Spleen (tissue), 13 donors: ENCODE measurements at places on chromosomes 11 and 22. TPM values are rescaled to one million over a fixed set of nuclear protein-coding genes. Genes with fewer than 3 reads are reported as not detected.

DNA sequence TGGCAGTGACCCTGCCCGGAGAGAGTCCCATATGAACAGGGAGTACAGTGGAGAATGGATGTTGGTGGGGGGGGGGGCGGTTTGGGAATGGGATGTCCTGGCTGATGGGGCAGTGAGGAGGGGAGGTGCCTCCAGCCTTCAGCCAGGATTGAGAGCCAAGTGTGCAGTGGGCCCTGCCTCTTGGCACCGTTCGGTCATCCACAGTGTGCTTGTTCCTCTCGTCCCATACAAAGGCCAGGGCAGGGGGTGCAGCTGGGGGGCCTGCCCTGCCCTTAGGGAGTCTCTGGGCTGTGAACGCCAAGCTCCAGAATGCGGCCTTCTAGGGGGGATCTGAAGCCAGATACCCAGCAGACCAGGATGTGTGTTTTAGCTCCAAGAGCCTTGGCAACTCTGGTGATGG lies 34.0 kb downstream of the KCNC1 start:
- H3K4me3 ChIP-seq, result no peak overlapping the region
- H3K27me3 ChIP-seq, result no peaks in the 10 kb centered on the region
- H3K27ac ChIP-seq, result no peak overlapping the region

The SLC7A4 gene
- polyA plus RNA-seq, result 0.29 TPM

GRCh38 chr11:123531325-123531724 lies 101.3 kb downstream of the GRAMD1B start:
- H3K27ac ChIP-seq, result no peak overlapping the region
- no peaks in the 10 kb centered on the region for H3K36me3 ChIP-seq
- H3K27me3 ChIP-seq, result no peaks in the 10 kb centered on the region
- H3K4me3 ChIP-seq, result no peak overlapping the region

The BAIAP2L2 gene
- polyA plus RNA-seq, result 0.90 TPM

DNA sequence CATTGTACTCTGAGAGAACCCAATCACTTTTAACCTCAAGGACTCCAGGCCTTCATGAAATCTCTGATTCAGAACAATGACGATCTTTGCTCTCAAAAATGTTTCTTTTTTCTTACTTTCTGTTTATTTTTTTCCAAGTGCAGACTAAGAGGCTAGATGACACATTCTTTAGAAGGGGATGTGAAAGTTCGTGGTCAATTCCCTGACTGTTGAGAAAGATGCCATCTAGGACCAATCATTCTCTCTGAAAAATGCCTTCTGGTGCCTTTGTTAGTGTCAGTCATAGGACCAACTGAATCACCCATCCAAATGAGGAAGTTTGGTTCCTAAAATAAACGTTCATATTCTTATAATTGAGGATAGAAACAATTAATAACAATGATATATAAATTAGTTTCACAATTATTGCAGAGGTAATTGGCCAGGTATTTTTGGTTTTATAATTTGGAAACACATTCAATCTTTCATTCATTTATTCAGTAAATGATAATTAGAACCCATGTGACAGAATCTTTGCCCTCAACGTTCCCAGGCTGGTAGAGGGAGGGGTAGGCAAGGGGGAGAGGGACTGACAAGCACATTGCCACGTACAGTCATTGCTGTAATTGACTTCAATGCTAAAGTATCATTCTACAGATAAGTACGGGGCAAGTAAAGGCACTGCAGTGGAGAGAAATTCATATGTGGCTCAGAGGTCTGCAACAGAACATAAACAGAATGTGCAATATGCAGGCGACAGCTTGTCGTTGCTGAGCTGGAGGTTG lies 333.4 kb upstream of the MPPED2 start:
- H3K36me3 ChIP-seq, result no peaks in the 10 kb centered on the region
- DNase-seq, result no peak
- no peaks in the 10 kb centered on the region for H3K4me1 ChIP-seq

GRCh38 chr11:77093987-77094840 lies 8.4 kb upstream of the OMP start:
- no peak overlapping the region for H3K27ac ChIP-seq
- no peaks in the 10 kb centered on the region for H3K27me3 ChIP-seq

GRCh38 chr11:66211100-66211499 lies 57.3 kb upstream of the RAB1B start:
- no peaks in the 10 kb centered on the region for H3K27me3 ChIP-seq
- DNase-seq, result no peak
- no peak overlapping the region for H3K27ac ChIP-seq

DNA sequence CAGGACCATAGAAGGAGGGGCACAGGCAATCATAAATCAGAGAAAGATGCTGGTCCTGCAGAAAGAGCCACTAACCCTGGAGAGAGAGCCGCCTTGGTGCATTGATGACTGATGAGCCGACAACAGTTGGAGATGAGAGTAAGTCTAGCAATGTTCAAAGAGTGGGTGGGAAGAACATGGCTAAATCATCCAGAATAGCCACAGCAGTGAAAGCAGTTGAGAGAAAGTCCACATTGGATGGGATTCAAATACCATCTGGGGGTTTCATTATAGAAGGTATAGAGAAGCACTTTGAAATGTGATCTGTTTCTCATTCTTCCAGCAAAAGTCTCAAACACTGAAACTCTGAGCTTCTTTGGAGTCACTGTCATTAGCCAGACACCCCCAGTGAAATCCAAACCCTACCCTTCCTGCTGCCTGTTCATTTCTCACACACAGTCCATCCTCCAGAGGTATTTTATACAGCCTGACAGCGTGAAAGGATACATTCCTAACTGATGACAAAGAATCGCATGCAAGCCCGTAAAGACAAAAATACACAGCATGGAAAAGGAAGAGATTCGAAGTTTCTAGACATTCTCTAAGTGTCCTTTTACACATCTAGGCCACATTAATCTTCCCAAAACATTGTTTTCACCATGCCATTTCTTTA lies 303.1 kb upstream of the MPPED2 start:
- no peaks in the 10 kb centered on the region for H3K27me3 ChIP-seq
- H3K36me3 ChIP-seq, result no peaks in the 10 kb centered on the region
- DNase-seq, result no peak
- no peak overlapping the region for H3K4me3 ChIP-seq

The SPDYC gene
- polyA plus RNA-seq, result 0.11 TPM

The VPS37C gene
- polyA plus RNA-seq, result 6.1 TPM

The KLHL22 gene
- polyA plus RNA-seq, result 14.0 TPM

DNA sequence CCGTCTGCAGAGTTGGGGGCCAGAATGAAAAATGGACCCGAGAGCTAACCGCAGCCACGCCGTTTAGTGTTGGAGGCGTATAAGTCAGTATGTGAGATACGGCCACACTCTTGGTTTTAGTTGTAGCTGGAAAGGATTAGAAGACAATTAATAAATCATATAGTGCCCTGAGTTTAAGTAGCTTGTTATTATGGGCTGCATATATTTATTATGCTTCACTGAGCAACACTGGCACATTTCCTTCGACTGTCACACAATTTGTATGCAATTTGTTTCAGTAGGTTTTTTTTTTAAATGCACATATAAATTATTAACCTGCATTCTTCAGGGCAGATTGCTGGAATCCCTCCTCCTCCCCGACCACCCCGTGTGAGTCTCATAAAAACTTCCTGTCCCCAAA lies 56.9 kb downstream of the PKNOX2 start:
- H3K4me1 ChIP-seq, result peaks cover 13% of the 10 kb centered on the region
- no peak for DNase-seq
- no peak overlapping the region for H3K4me3 ChIP-seq
- no peaks in the 10 kb centered on the region for H3K27me3 ChIP-seq
- no peaks in the 10 kb centered on the region for H3K36me3 ChIP-seq

DNA sequence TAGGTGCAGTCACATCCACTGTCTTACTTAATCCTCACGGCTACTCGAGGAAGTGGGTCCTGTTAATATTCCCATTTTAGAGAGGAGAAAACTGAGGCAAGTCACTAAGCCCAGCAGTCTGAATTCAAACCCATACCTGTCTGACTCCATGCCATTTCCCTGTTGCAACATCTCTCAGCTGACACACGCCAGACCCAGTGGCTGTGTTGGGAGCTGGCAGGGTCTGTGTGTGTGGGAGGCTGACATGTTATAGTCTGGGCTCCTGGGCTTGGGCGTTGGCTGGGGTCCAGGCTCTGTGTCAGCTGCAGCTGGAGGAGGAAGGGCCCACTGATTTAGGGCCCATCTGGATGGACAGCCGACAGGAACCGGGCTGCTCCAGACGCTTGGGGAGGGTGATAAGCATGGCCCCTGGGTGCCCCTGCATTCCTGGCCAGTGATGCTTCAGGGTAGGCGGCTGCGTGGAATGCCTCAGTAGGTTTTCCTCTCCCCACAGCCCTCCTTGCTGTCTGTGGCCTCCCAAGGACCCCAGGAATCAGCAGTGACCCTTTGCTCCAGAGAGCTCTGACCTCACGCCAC lies 562.5 kb downstream of the MN1 start:
- H3K27ac ChIP-seq, result no peak overlapping the region
- H3K4me3 ChIP-seq, result no peak overlapping the region
- no peaks in the 10 kb centered on the region for H3K36me3 ChIP-seq
- peaks cover 17% of the 10 kb centered on the region for H3K4me1 ChIP-seq
- DNase-seq, result no peak

GRCh38 chr11:118099838-118100556 lies 13.2 kb upstream of the SMIM35 start:
- no peak overlapping the region for H3K27ac ChIP-seq
- no peaks in the 10 kb centered on the region for H3K4me1 ChIP-seq
- no peak overlapping the region for H3K4me3 ChIP-seq
- no peaks in the 10 kb centered on the region for H3K36me3 ChIP-seq
- no peak for DNase-seq
- no peaks in the 10 kb centered on the region for H3K27me3 ChIP-seq

DNA sequence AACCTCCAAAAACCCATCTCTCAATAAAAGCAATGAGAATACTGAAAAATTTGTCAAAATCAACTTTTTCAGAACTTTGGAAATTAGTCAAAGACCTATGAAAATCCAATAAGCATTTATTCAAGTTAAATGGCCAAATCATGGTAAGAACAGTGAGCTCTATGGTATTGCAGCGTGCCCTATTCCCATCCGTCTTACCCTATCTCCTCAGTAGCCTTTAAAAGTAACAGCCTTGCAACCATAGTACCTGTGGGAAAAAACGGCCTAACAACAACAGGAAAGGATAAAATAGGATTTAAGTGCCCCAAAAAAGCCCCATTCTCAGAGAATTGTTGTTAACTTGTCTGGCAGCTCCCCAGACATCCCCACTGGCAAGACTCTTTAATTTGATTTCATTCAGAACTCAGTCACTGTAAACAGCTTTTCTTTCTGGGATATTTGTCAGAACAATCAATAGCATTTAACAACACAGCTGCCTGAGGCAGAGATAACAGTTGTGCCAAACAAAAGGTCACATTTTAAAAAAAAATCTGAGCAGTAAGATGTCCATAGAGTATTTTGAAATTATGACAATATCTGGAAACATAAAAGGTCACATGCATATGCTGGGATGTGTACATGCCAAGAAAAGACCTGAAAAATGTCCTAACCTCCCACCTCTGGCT lies 18.8 kb upstream of the MS4A8 start:
- H3K27ac ChIP-seq, result no peak overlapping the region
- H3K4me1 ChIP-seq, result no peaks in the 10 kb centered on the region
- DNase-seq, result no peak
- H3K27me3 ChIP-seq, result no peaks in the 10 kb centered on the region

The SUSD2 gene
- polyA plus RNA-seq, result 3.6 TPM

GRCh38 chr22:39684702-39685281 lies 114.2 kb downstream of the CACNA1I start:
- DNase-seq, result no peak
- H3K36me3 ChIP-seq, result no peaks in the 10 kb centered on the region
- peaks cover 10% of the 10 kb centered on the region for H3K4me1 ChIP-seq
- H3K27me3 ChIP-seq, result peaks cover 82% of the 10 kb centered on the region
- H3K27ac ChIP-seq, result no peak overlapping the region

DNA sequence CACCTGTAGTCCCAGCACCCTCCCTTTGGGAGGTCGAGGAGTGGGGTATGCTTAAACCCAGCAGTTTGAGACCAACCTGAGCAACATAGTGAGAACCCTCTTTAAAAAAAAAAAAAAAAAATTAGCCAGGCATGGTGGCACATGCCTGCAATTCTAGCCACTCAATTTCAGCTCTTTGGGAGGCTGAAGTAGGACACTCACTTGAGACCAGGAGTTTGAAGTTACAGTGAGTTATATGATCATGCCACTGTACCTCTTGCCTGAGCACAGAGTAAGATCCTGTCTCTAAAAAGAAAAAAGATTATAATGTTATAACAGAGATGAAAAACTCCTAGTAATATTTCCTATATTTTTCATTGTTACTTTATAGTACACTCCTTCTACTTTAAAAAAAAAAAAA lies 23.9 kb downstream of the PIK3C2A start:
- no peaks in the 10 kb centered on the region for H3K27me3 ChIP-seq
- peaks cover 15% of the 10 kb centered on the region for H3K4me1 ChIP-seq
- H3K4me3 ChIP-seq, result no peak overlapping the region
- DNase-seq, result no peak

- H3K36me3 ChIP-seq, result no peaks in the 10 kb centered on the region
- no peaks in the 10 kb centered on the region for H3K27me3 ChIP-seq
Measured at GRCh38 chr11:7353100-7353499, 101.4 kb downstream of the SYT9 start.

The MRGPRX4 gene
- not detected for polyA plus RNA-seq

DNA sequence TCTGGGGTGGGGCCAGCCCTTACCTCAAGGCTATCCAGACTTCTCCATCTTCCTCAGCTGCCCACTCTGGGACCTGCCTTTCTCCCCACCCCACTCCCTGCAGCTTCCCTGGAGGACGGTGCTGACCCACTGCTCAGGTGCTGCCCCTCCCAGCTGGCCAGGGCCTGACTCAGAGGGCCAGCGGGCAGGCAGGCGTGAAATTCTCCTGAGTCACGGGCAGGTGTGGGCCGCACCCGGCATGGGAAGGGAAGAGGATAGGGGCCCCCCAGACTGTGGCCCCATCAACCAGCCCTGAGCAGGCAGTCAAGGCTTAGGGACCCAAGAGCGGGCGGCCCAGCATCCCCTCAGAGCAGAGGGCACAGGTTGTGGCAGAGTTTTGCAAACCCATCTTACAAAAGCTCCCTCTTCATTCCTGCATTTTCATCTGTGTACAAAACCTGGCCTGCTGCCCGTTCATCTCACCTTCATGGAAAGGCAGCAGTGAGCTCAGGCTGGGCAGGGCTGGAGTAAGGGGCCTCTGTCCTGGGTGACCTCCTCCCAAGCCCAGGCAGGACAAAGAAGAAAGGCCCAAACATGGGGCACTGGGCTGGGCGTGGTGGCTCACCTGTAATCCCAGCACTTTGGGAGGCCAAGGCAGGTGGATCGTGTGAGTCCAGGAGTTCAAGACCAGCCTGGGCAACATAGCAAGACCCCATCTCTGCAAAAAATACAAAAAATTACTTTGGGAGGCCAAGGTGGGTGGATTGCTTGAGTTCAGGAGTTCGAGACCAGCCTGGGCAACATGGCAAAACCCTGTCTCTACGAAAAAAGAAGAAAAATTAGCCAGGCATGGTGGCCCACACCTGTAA lies 6.1 kb downstream of the RHOD start:
- H3K36me3 ChIP-seq, result no peaks in the 10 kb centered on the region
- H3K4me3 ChIP-seq, result no peak overlapping the region
- no peak for DNase-seq
- no peak overlapping the region for H3K27ac ChIP-seq

GRCh38 chr22:36829370-36830002 lies 12.7 kb upstream of the PVALB start:
- no peak overlapping the region for H3K27ac ChIP-seq
- H3K4me1 ChIP-seq, result no peaks in the 10 kb centered on the region
- DNase-seq, result no peak
- no peaks in the 10 kb centered on the region for H3K27me3 ChIP-seq
- H3K4me3 ChIP-seq, result no peak overlapping the region

- DNase-seq, result no peak
- H3K27me3 ChIP-seq, result peaks cover 3% of the 10 kb centered on the region
- peaks cover 24% of the 10 kb centered on the region for H3K4me1 ChIP-seq
- no peaks in the 10 kb centered on the region for H3K36me3 ChIP-seq
- peak overlapping the region; percentile 46 for H3K27ac ChIP-seq
Measured at GRCh38 chr22:38924347-38924952, 33.0 kb upstream of the APOBEC3A start.

The TRIM51 gene
- polyA plus RNA-seq, result not detected
